ENCODE measurements at places on chromosomes 7 and 10.

DNA sequence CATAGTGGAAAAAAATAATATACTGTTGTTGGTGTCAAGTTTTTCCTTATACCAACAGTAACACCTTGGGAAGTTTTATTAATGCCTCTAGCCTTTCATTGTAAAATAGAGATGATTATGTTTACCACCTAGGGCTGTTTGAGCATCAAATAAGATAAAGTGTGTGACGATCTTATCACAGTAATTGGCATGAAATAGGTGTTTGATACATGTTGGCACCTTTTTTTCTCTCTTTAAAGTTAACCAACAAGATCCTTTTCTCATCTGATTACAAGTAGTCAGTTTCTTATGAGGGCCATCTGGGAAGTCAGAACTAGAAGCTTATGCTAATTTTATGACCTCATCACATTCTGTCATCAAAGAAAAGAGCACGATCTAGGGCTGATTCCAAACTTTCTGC is 669.5 kb downstream of the CCSER2 start:
- no peak for DNase-seq

GRCh38 chr10:110260746-110261477 is 43.8 kb downstream of the SMNDC1 start:
- no peak for DNase-seq

- no peak for DNase-seq
Observed at GRCh38 chr7:36281945-36282717, 107.5 kb upstream of the ANLN start.

GRCh38 chr7:92988051-92988450 is 129.7 kb downstream of the SAMD9 start:
- DNase-seq: no peak

DNA sequence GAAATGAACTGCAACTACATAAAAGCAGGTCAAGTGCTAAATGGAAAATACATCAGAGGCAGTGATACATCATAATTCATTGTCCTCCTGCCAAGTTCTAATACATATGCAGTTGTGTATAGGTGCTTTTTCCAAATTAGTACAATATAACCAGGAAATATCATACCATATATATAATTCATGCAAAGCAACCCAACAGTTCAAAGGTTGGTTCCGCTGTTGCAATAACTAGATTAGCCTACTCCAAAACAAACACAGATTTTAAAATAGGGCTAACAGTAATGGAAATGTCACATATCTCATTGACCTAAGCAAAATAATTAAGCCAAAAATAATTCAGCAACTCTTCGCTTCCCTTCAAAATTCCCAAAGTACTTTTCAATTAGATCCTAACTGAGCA is 88.9 kb upstream of the NEBL start:
- DNase-seq: no peak

- no peak for DNase-seq
Observed at GRCh38 chr7:109386959-109387358, 817.3 kb downstream of the DNAJB9 start.

DNA sequence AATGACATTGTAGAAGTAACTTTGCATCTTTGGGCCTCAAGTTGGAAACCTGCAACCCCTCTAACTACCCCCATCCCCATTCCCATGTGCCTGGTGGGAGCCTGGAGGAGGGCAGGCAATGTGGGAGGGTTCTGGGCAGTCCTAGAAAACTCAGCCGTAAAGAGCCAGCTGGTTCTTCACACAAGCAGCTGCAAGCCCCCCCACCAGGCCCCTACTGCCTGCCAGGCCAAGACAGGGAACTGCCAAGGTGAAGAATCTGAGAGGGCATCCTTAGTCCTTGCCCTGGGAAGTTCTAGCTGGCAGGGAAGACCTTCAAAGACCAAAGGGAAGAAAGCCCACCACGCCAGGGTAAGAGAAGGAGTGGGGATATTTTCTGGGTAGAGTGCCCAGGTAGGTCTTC is 12.2 kb upstream of the INMT start:
- DNase-seq: no peak

DNA sequence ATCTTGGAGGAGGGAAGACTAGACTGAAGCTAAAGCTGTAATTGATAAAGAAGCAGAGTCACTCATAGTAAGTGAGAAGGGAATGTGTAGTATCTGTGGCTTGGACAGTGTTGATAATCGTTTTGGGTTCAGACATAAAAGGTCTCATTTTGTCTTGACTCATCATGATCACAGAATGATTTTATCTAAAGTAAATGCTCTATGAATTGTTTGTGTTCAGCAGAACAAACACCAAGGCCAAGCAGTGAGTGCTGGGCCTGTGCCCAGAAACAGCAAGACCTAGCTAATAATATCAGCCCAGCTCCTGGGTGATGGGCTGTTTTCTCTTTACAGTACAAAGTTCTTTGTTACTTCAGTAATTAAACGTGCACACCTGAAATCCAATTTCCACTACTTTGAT is 26.7 kb upstream of the CD36 start:
- DNase-seq: no peak

DNA sequence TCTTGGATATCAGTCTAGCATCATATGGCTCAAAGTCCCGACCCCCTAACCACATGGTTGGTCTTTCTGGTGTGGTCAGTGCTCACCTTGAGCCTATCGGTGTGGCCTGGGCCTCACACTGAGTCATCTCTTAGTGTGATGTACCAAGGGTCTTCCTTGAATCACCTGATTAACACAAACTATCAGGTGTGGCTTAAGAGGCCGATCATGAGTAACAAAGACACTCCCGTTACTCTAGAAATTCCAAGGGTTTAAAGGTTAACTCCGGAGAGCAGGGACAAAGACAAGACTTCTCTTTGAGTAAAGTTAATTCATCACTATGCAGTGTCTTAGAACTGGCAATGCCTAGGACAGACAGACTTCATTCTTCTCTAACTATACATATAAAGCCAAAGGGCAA is 52.3 kb upstream of the ARMC3 start:
- DNase-seq: no peak

DNA sequence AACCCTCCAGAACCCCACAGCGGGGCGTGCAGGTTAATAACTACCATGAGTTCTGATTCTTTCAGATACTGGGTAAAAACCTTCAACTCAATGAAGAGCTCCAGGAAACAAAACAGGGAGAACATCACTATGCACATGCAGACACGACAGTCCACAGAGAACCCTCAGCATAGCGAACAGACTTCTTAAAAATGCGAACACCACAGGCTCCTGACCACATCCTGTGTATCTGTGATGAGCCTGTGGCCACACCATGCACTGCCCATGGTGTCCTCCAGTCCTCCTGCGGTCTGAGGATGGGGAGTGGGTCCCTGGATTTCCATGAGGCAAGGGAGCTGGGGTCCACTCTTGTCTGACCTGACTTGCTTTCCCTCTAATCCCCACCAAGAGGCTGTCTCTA is 107.2 kb downstream of the COBL start:
- DNase-seq: no peak

DNA sequence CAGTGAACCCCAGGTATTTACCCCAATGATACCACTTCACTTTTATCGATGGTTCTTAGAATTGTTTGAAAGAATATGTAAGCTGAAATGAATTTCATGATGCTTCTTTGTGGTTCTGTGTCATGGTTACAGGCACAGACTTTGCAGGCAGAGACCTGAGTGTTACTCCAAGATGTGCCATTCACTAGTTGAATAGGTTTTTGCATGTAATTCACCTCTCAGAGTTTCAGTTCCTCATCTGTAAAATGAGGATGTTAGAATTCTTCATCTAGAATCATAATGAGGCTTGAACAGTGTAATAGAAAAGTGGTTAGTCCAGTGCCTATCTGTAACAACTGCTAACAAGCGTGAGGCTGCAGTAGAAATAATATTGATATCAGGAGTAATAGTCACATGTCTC is 54.6 kb downstream of the VSTM2A start:
- no peak for DNase-seq

DNA sequence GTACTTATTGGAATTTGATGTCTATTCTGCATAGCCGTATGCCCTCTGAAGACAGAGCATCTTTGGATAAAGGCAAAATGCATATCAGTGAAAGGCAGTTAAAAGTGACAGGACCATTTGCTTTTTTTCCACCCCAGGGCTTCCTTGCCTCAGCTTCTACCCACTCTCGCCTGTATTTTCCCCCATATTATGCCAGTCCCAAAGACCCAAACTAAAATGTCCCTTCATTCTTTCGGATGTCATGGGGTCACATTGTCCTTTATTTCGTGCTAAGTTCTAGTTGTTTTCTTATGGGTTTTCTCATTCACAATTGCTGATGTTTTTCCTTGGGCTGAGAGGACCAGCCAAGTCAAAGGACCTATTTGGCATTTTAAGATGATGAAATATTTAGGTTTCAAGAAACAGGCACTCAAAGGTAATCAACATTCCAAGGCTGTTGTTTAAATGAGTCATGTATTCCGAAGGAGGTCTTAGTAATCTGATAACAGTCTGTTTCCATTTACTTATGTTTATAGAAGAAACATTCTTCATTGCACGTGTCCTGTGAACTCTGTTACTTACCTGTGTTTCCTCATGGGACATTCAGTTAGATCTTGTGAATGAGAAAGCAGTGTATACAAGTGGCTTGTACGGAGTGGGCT is 74.1 kb downstream of the DNAH11 start:
- DNase-seq: no peak

DNA sequence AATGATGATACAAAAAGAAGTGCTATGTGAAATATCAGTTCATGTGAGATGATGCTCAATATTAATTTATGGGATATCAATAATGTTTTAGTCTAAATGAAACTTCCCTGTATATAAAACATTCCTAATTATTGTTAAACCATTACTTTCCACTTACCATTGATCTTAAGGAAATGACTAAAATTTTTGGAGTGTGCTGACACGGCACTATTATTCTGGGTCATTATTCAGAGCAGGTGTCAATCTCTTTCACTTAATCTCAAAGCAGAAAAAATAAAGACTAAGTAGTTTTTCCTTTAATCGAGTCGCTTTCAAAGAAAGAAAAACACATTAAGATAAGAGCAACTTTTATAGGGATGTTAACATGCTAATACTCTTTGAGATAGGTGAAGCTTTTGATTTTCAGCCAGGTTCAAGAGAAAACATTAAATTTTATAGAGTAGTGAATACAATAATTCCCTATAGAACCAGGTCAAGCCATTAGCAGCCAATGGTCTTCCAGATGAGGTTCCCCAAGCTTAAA is 11.4 kb upstream of the CREB5 start:
- DNase-seq: no peak

DNA sequence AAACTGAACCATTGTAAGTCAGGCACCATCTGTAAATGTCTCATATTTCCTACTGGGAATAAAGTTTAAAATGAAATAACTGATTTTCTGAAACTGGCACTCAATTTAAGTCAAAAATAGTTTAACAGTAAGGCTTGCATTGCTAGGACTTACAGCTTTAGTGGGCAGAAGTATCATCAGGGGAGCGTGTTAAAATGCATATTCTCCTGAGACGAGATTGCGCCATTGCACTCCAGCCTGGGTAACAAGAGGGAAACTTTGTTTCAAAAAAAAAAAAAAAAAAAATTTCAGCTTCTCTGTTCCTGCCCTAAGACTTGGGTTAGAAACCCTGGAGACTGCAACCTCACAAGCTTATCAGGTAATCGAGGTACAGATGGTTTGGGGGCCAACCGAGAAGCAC is 65.4 kb downstream of the UBE3C start:
- no peak for DNase-seq

- peak; percentile 8 for DNase-seq
Observed at GRCh38 chr7:111741811-111742240, 179.5 kb upstream of the IMMP2L start.

GRCh38 chr10:89458784-89459183 is 44.4 kb downstream of the IFIT5 start:
- DNase-seq: no peak

DNA sequence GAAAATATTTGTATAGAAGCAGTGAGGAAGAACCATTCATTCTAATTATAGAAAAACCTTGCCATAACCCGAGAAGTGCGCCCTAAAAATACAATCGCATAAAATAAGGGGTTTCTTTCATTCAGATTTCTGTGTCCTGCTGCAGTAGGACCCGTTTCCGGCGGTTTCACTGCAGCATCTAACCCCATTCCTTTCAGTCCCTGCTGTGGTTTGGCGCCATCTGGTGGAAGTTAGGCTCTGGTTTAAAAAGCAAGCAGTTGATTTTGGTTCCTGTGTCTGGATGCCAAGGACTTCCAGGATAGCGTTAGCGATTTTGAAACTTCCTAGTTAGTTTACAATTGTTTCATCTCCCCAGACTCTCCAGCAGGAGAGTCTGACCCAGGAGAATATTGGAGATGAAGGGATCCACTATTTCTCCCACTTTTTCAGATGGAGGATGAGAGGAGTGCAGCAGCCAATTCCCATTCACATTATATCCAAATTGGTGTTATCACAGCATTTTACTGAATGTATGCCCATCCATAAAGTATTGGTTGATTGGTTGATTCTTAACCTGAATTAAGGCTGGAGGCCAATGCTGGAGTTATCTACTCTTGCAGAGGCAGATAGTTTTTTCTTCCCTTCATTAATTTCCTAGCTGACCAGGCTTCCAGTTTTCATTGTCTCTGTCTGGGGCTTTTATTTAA is 128.8 kb upstream of the CACNA2D1 start:
- peak; percentile 40 for DNase-seq

- no peak for DNase-seq
Observed at GRCh38 chr10:117609095-117609795, 66.7 kb downstream of the EMX2 start.

GRCh38 chr10:125641398-125641797 is 41.6 kb downstream of the TEX36 start:
- DNase-seq: no peak

- DNase-seq: no peak
Observed at GRCh38 chr7:123439191-123439590, 95.2 kb downstream of the IQUB start.

- DNase-seq: no peak
Observed at GRCh38 chr7:11754123-11754522, 77.9 kb downstream of the THSD7A start.

DNA sequence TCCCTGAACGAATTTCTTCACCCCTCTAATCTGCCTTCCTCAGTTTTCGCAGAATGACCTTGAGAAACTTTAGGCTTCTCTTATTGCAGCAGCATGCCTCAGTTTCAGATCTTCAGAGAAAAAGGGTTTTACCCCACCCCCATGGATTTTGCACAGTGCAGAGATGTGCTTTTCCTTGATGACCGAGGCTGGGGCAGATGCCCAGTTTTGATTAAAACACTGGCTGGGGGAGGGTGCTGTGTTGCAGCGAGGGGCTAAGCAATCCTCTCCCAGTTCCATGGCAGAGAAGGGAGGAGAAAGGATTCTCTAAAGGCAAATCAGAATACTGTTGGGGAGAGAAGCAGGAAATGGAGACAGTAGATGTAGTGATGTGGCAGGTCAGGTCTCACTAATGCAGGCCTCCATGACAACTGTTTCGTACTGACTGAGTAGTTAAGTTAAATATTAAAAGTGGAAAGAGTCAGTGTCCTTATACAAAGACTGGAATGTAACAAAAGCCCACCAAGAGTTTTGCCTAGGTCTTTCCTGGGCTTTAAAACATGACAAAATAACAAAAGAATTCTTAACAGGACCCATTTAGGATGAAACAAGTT is 50.8 kb upstream of the PDZD8 start:
- DNase-seq: no peak

Measured in stimulated activated CD8-positive, alpha-beta memory T cell treated with anti-CD3 and anti-CD28 coated beads, Interleukin-15, amount 100 ng/mL, for 1 hour (primary cell).